ENCODE measurements at places on chromosomes 2 and 18.

DNA sequence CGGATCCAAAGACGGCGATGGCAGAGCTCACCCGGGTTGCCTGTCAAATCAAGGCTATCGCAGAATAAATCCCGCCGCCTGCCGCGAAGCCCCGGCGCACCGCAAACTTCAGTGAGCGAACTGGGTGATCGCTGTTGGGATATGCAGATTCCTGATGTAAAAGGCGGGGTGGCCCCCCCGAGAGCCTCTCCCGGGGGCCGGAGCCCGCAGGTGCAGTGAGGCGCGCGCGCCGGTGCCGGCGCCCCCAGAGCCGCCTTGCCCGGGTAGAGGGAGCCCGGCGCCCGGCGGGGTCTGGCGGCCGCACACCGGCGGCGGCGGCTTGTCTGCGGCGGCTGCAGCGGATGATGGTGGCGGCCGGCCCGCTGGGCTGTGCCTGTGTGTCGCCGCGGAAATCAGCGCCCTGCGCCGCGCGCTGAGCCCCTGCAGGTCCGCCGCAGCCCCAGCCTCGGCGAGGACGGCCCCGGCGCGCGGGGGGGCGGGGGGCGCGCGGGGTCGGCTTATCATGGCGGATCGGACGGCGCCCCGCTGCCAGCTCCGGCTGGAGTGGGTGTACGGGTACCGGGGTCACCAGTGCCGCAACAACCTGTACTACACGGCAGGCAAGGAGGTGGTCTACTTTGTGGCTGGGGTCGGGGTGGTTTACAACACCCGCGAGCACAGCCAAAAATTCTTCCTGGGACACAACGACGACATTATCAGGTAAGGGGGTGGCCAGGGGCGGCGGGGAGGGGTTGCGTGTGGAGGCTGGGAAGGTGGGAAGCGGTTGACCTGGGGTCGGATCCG, 1.3 kb downstream of the EML6 start:
- DNase-seq = peak; percentile 20

DNA sequence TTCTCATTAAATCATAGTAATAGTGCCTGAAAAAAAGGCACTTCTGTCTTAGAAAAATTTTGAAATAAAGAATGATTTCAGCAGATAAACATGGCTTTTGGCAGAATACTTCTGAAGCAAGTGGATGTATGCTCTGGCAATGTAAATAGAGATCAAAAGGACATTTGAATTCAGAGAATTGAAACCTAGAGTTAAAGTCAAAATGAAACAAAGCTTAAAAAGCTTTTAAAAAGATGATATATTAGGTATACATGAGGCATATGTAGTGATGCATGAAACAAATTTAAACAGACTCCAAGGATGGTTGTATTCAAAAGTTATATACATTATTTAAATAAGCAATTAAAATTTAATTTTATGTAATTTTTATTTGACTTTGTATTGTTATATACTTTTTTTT, 1344.5 kb upstream of the TMEFF2 start:
- DNase-seq = no peak

GRCh38 chr18:48891721-48892120, 59.0 kb downstream of the SMAD7 start:
- DNase-seq = no peak

GRCh38 chr2:11942178-11942569, 195.7 kb downstream of the LPIN1 start:
- no peak for DNase-seq

GRCh38 chr18:3380384-3380961, 69.5 kb upstream of the TGIF1 start:
- DNase-seq = no peak

- no peak for DNase-seq
Measured at GRCh38 chr18:48954886-48955819, 4.4 kb upstream of the SMAD7 start.

GRCh38 chr2:134433979-134434378, 180.1 kb downstream of the MGAT5 start:
- DNase-seq = no peak

DNA sequence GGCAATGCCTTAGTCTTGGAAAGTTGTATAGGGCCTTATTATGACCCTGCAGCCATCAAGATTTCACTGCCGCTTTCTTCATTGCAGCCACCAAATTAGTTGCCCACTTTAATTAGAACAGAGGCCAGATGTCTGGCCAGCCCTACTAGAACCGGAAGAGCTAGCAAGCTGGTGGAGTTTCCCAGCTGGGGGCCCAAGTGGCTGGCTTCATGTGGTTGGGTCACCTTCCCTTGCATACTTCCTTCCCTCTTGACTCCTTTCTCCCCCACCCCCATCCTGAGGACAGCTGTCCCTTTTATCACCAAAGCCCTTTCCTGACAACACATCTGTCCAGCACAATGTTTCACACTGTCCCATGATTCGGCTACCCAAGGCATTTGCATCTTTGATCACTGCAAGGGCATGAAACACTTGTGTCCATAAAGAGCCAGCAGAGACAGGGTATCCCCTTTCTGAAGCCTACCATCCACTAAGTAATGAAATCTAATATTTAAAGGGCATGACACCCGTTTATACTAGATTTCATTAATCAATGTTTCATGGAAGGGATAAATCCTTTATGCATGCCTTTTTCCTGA, 187.2 kb downstream of the BCL11A start:
- no peak for DNase-seq

GRCh38 chr2:28401411-28401810, 8.8 kb downstream of the FOSL2 start:
- DNase-seq = no peak

- DNase-seq = no peak
Measured at GRCh38 chr18:69097349-69097748, 299.5 kb downstream of the CCDC102B start.

- no peak for DNase-seq
Measured at GRCh38 chr18:46700066-46700824, 43.2 kb upstream of the LOXHD1 start.

- no peak for DNase-seq
Measured at GRCh38 chr2:172089633-172090032, 4.3 kb downstream of the DLX1 start.

DNA sequence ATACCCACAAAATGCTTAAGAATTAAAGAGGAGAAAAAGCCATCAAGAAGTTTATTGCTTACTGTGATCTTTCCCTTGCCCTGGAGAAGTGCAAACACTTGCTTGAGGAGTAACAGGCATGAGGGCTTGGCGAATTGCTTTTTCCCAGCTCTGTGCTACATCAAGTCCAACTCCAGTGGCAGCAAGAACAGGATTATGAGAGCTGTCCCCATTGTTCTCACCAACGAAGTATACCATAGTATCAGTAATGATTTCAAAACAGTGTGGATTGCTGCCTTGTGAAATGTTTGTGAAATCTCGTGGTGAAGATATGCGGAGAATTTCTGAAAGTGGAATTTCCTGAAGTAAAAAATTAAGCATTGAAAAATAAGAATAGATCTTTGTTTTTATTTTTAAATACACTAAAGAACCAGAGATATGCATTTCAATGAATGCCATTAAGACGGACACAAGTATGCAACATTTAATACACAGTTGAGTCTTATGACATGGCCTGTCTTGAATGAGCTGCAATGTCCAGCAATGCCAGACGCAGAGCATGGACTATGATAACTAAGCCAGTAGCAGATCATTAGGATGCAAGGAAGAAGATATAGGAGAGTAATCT, 43.0 kb downstream of the NDUFAF7 start:
- no peak for DNase-seq

DNA sequence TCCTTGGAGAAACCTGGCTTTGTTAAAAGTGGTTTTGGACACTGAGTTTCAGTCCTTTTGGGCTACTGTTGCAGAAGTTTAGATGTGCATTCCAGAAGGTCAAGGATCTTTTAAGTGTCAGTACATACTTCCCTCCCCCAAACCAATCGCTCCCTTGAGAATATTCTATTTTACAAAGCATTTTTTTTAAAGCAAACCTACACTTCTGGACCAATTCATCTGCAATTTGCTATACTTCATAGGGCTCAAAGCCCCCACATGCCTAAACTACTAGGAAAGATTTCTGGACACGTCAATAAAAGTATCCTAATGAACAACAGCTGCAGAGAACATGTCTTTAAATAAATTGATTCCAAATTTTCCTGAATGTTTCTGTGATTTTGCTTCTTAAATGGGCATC, 157.6 kb downstream of the RDH14 start:
- DNase-seq = no peak

DNA sequence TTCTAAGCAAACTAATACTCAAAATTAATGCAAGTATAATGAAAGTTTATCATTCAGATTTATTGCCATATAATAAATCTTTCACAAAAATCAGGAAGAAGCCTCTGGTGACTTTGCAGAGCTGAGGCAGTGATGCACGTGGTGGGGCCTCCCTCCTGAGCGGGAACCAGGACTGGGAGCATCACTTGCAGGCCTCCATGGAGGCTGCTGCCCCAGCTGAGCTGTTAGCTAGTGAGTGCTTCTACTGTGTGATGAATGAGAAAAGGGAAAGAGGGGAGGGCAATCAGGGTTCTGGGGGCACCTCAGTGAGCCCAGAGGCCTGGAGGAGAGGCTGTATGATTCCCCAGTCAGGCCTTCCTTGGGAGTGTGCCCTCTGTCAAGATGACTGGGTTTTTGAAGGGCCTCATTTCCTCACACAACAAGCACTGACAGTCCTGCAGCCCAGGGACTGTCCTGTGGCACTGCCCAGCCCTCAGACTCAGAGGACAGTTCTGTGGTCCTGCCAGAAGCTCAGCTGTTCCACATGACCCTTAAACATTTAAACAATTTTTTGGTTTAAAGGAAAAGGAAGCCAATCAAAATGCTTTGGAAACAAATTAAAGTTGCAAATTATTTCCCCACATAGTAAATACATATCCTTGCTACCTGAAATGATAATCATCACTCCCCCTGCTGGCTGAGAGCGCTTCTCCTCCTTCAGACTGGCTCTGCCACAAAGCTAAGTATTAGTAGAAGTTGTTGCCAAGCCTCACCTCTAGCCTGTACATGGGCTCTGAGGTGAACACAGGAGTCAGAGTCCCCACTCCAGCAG, 90.9 kb upstream of the SMAD7 start:
- peak; percentile 13 for DNase-seq

DNA sequence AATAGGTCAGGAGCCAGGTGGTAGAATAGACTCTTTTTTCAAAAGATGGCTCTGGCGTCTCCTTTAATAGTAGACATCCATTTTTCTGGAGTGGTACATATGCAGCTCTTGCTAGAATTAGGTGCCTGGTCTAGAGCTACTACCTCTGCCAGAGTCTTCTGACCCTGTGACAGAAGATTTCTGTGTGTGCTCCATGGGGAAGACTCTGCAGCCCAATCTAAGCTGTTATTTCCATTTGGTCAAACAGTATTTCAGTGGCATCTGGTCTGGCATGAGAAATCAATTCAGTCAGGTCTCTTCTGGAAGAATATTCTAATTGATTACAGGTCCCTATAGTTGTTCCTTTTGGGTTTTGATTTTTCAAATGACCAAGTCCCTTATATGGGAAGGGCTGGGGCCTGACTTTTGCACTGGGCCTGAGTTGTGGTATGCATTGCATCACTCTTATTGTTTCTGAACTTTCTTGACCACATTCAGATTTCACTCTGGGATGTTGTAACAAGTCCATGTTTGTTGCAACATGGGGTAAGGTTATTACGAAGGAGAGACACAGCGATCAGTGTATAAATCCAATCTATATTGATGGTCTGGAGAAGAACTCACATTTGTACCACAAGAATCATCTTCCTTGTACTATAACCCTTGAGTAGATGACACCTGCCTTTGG, 12.1 kb downstream of the MXD1 start:
- no peak for DNase-seq

- peak; percentile 51 for DNase-seq
Measured at GRCh38 chr2:173027181-173028128, 48.2 kb upstream of the MAP3K20 start.

GRCh38 chr2:64537991-64538390, 13.9 kb downstream of the AFTPH start:
- no peak for DNase-seq

- no peak for DNase-seq
Measured at GRCh38 chr2:11738589-11739436, 7.6 kb upstream of the LPIN1 start.

DNA sequence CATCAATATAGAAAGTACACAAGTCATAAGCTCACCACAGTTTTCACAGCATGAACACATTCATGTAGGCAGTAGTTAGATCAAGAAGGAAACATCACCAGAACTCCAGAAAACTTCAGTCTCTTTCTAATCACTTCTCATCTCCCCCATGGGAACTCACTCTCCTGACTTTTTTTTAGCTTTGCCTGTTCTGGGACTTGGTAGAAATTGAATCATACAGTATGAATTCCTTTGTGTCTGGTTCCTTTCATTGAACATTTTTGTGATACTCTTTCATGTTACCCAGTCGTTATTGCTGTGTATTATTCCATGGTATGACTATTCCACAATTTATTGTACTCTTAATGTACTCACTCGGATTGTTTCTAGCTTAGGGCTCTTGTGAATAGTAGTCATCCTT, 160.2 kb downstream of the TAF4B start:
- no peak for DNase-seq

- DNase-seq = no peak
Measured at GRCh38 chr2:140604096-140604495, 1526.7 kb downstream of the LRP1B start.

GRCh38 chr18:48161191-48161910, 230.9 kb upstream of the SMAD2 start:
- DNase-seq = peak; percentile 19

- no peak for DNase-seq
Measured at GRCh38 chr2:205661281-205661680, 21.0 kb upstream of the NRP2 start.

Data from effector CD8-positive, alpha-beta T cell (primary cell).